ENCODE measurements at places on chromosomes 2 and 18.

DNA sequence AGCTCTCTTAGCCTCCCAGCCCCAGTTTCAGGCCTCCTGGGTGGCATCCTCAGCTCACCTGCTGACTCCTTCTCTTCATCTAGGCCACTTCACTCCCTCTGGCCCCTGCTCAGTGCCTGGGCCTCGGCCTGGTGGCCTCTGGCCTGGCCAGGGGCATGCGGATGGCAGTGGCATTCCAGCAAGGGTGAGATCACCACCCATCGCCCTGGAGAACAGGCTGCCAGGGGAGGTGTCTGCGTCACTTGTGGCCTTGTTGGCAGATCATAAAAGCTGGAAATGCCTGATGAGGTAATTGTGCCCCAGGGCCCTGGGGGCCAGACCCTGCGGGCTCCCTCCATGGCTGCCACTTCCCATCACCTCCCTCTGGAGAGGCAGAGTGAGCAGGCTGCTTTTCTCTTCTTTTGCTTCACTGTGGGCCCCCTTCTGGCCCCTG is 72.5 kb upstream of the SMAD2 start:
- DNase-seq = no peak

DNA sequence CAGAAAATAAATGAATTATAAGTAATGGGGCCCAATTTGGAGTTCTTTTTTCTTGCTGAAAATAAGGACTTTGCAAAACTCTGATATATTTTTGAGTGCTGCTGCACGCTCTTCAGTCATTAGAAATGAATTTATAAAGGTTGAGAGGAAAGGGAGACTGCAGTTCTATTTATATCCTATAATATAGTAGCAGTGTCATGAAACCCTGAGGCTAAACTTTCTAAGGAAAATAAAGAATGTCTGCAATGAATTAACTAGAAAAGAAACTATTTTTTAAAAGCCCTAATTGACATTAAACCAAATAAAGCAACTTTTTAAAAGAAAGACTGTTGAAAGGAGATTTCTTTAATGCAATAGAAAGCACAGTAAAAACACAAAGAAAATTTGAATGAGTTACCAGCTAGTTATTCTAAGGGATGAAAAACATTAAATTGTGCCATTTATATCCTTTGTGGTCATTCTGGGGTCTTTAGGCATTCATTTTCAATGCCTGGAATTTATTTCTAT is 1072.8 kb upstream of the TMEFF2 start:
- no peak for DNase-seq

- no peak for DNase-seq
These were observed 32.6 kb downstream of the ALPK2 start for GRCh38 chr18:58596265-58596681.

- DNase-seq = no peak
These were observed 126.3 kb downstream of the IRS1 start for GRCh38 chr2:226673314-226673723.

GRCh38 chr2:620004-620403 is 57.2 kb downstream of the TMEM18 start:
- no peak for DNase-seq

DNA sequence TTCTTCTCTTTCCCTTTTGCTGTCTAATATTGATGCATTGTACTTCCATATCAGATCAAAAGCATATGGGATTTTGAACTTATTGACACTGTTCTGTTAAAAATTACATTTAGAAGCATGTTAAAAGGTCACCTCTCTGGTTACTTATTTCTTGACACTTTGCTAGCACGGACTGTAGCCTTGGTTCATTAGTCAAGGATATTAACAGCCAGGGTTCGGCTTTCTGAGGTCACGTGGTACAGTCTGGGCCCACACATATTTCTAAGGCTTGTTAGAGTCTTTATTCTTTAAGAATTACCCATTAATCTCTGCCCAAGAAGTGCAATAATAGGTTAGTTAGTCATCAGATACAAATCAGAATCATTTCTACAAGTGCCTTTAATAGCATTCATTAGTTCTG is 1035.8 kb upstream of the FANCL start:
- no peak for DNase-seq

DNA sequence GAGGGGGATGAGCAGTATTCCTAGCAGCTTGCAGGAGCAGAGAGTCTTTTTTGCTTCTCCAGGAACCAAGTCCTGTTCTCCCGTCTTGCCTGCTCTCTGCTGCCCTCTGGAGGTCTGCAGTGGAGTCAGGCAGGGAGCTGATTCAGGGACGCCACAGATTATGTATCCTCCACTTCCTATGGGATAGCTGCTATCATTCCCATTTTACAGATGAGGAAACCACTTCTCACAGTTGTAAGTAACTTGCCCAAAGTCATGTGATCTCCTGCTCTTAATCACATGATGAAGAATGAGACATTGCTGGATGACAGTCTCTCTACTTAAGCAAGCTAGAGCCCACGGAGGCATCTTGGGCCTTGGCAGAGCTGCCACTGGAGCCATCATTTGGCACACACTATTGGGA is 8.3 kb downstream of the SLC4A5 start:
- DNase-seq = peak; percentile 60

- DNase-seq = no peak
These were observed 94.1 kb downstream of the BIN1 start for GRCh38 chr2:127012868-127013267.

DNA sequence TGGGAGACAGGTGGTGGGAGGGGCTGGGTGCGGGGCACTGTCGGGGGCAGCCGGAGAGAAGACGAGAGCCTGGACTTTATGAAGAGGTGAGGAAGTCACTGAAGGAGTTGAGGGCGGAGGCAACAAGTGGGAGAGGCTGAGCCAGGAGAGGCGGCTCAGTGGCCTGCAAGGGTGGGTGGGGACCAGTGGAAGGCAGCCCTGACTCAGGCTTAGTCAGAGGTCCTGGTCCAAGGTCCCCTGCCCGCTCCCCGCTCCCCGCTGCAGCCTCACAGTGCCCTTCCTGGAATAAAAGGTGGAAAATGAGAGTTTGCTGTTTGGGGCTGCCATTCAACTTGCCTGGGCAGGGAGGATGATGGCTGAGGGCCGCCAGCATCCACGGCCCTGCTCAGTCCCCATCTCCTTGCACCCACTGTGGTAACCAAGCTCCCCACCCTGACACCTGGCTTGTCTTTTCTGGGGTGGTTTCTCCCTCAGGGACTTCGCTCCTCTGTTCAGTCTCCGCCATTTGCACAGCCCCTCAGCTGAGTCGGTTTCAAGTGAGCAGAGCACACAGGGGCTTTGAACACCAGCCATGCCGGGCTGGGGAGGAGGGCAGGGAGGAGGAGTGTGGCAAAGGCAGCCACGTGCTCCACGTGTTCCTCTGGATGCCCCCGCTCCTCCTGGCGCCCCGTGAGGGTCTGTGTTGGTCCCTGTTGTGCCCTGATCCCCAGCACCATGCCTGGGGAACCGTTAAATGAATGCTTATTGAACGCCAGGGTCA is 13.7 kb upstream of the RALB start:
- DNase-seq = no peak

DNA sequence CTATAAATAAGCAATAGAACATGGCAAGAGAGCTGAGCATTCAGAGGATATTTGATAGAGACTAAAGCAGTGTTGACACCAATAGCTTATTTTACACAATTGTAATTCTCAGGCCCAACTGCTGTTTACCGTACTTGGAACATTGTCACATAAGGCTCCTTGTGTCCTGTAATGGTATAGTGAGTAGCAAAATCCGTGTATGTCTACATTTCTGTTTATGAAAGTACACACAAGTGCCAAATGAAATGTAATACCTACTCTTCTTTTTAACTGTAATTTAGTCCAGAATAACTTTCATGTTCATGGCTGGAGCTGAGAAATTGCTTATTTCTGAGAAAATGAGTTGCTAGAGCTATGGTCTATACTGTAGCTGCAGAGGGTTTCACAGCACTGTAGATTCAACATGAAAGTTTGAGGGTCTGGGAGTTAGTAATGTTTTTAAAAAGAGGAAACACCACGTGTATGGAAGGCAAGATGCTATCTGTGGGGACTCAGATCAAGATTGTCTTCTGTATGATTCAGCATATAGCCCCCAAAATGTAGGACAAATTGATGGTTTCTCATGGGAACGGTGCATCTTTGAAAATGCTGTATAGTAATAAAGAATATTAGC is 110.2 kb upstream of the NOSTRIN start:
- DNase-seq = no peak

- no peak for DNase-seq
These were observed 7.3 kb downstream of the SPR start for GRCh38 chr2:72894514-72894913.

DNA sequence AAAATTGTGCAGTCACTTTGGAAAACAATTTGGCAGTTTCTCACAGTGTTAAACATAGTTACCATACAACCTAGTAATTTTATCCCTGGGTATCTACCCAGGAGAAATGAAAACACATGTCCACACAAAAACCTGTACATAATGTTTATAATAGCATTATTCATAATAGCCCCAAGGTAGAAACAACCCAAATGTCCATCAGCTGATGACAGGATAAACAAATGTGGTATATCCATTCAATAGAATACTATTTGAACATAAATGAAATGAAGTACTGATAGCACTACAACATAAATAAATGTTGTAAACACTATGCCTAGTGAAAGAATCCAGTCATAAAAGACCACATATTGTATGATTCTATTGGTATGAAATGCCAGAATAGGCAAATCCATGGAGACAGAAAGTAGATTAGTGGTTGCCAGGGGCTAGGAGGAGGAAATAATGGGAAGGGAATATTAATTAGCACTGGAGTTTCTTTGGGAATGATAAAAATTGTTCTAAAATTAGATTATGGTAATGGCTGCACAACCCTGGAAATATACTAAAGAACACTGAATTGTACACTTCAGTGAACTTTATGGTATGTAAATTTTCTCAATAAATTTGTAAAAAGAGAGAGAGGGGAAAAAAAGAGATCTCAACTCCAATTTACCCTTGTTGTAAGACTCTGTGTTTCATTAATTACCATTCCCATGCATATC is 20.8 kb upstream of the VIT start:
- no peak for DNase-seq

GRCh38 chr2:173424886-173425285 is 70.2 kb downstream of the CDCA7 start:
- no peak for DNase-seq

GRCh38 chr18:43830947-43831346 is 553.7 kb upstream of the SYT4 start:
- DNase-seq = no peak

DNA sequence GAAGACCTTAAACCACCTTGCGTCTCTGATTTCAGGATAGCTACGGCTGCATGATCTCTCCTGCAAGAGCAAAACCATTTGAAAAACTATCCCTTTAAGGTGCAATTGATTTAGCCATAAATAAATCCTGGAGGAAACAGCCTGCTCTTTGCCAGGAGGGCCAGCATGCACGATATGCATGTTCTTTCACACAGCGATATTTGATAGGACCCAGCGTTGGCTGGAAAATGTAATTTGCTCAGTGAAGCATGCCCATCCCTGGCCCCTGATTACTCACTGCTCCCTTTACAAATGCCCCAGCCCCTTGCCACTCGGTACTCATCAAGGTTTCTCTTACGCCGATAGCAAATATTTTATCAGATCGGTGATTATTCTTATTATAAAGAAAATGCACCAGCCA is 315.4 kb downstream of the CDH2 start:
- DNase-seq = no peak

Measured in stimulated activated CD8-positive, alpha-beta memory T cell treated with anti-CD3 and anti-CD28 coated beads, Interleukin-15, amount 100 ng/mL, for 24 hours (primary cell).